LNCaP clone FGC (cell line): ENCODE measurements at places on chromosomes 7 and 10.

DNA sequence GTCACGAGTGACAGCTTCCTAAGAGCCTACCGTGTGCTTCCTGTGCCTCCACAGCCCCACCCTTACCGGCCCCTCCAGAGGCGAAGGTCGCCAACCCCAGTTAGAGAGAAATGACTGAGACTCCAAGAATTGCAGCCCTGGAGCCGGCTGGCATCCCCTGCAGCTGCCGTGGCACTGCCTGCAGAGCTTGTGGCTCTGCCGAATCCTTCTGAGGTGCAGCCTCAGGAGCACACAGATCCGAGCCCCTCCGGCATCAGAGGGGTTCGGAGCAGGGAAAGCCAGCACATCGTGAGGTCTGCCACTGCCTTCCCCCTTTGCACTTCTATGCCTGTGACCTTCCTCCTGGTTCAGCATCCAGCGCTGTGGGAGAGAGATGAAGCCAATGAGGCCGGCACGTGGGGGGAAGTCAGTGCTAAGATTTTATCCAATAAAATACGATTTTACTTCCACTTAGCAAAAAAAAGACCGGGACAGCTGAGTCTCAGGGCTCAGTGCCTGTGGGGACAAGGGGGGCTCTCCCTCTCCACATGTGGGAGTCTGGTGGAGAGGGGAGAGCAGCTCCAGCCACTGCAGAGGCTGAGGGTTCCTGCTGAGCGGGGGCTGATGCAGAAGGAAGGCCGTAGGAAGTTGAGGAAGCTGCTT lies 80.1 kb downstream of the TCERG1L start:
- DNase-seq: no peak

DNA sequence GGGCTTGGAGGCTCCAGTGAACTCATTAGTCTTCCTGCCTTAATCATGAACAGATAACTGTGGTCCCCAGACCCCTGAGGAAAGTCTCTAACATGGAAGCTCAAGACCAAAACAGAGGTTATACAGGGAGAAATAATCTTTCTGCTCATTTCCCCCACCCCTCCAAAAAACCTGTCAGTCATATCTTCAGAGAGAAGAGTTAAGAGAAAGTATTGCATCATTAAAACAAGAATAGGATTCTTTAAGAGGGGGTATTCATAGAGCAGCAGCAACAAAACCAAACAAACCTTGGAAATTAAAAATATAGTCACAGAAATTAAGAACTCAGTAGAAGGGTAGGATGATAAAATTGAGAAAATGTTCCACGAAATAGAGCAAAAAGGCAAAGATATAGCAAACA lies 7.6 kb downstream of the CLEC2L start:
- no peak for DNase-seq

- no peak for DNase-seq
Measured at GRCh38 chr10:70751991-70752390, 33.2 kb downstream of the TBATA start.

GRCh38 chr10:91023700-91024398 lies 103.0 kb upstream of the ANKRD1 start:
- no peak for DNase-seq

DNA sequence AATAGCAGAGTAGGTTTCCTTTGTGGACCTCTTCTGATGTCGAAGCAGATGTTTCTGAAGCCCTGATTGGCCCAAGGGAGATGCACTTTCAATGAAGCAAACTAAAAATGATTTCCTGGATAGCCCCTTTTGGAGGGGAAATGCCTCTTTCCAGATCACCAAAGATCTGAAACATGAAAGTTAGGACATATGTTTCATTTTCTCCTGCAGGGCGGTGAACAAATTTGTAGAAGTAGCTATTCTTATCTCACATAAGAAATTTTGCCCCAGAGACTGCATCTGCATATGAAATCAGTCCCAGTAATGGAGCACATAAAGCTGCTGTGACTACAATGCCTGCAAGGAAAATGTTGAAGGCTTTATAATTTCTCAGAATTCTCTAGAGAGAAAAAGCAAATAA lies 56.0 kb downstream of the THSD7A start:
- DNase-seq: no peak

DNA sequence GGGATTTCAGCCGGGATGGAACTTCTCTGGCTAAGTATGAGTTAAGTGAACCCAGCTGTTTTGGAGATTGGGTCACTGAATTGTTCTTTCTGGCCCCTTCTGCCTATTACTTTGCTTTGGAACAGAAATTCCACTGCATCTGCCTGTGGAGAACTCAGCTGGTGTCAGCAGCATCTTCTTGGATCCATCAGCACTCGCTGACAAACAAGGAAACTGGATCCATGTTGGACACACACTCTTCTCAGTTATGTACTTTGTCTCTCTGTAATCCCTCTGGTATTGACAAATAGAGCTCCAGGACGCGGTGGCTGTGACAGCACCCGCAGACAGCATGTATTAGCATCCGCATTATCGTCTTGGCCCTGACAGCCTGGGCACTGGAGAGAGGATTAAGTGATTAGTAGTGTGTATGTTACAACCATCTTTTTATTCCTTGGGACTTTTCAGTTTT lies 73.0 kb upstream of the BMPER start:
- DNase-seq: no peak

- DNase-seq: no peak
Measured at GRCh38 chr7:93883078-93883916, 7.3 kb downstream of the TFPI2 start.
